ENCODE measurements at places on chromosomes 6 and 20.

DNA sequence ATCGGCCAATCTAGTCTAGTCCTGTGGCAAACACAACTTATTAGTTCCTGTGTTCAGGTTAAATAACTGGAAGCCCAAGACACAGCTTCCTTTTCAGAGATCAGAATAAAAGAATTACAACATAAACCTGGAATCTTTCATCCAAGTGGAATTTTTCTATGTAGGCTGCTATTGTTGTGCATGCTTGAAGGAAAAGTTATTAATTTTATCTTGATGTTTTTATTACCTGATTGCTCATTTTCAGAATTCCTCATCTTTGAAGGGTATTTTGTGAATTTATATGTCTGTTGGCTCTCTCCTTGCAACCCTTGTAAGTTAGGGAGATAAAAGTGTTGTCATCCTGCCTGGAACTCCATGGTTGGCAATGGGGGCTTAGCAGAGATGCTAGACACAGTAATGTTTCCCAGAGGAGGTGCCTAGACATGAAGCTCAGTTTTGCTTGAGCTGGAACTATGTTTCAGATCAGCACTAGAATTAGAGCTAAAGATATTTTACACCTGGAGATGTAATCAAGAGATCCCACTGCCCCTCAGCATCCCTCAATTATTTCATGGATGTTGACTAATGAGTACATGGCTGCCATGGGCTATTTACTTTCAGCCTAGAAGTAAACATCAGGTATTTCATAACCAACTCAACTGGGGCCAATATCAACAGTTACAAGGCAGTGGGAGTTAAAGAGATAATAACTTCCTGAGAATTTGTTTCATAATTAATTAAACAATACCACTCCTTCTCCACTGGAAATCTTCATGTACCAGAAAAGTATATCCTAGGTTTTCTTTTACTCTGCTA, 367.0 kb upstream of the MARCKS start:
- no peak for DNase-seq

DNA sequence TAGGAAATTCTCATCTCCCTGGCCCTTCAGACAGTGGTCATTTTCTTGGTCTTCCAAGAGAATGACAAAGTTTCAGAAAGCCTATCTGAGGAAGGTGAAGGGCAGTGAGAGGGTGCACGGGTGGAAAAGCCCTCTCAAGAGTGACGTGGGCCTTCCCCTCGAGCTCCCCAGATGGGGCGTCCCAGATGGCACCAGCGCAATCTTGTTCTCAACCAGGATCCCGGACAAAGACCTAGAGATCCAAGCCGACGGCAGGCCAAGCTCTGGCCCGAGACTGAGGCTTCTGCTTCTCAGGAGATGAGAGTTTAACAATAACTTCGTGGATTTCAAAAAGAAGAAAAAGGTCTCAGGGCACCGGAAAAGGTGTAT, 797 bp upstream of the ZNF133 start:
- DNase-seq: no peak

GRCh38 chr6:166318227-166318626, 10.0 kb upstream of the PRR18 start:
- no peak for DNase-seq

- no peak for DNase-seq
These were observed 36.4 kb downstream of the DACT2 start for GRCh38 chr6:168282985-168283685.

DNA sequence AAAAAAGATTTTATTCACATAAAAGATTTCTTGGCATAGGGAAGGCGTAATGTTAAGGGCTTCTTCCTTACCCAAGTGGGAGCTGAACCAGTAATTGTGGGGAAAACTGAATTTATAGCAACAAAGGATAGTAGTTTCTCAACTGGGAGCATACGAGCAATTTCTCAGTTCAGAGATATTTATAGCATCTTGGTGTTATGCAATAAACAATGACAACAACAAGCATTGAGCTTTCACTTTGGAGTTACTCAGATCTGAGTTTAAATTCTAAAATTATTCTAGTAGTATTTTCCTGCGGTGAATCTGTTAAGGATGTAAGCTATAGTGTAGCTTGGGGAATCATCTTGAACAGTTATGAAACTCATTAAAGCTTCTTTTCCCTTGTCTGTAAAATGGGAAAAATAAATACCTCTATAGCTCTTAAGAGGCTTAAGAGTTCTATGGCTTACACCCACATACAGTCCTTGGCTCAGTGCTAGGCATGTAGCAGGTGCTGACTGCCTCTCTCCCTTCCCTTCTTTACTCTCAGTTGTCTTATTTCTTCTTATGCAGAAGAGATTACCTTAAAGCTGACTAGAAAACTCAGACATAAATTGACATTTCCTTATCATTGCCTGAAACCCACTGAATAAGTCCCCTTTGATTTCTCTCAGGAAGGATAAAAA, 58.8 kb downstream of the SAMD5 start:
- no peak for DNase-seq

DNA sequence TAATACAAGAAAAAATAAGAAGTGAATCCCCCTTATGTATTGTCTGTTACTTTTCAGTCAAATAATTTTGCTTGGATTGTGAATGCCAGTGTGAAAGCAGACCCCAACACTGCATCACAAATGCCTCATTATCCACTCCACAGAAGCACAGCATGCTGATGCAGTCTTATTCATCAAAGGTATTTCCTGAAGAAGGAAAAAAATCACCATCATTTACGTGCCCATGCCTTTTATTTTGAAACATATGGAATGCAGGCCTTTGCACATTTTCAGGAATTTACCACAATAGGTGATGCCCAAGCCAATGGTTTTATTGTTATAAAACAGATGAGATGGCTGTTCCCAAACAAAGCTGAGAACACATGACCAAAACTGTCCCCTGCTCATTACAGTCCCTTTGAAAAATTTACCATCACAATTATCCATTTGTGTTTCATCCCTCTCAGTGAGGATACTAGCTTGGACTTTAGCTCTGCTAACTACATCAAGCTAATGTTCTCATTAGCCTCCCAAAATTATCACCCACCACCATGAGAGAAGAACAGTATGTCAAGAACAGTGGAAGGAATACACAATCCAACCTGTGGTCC, 180.6 kb upstream of the HTR1E start:
- DNase-seq: no peak

GRCh38 chr6:114390176-114390575, 47.4 kb upstream of the HS3ST5 start:
- DNase-seq: no peak

- no peak for DNase-seq
These were observed 45.8 kb upstream of the PNRC1 start for GRCh38 chr6:89034586-89035251.

GRCh38 chr6:144758602-144759001, 473.5 kb downstream of the UTRN start:
- no peak for DNase-seq

GRCh38 chr6:85112540-85112939, 337.3 kb upstream of the NT5E start:
- DNase-seq: no peak

DNA sequence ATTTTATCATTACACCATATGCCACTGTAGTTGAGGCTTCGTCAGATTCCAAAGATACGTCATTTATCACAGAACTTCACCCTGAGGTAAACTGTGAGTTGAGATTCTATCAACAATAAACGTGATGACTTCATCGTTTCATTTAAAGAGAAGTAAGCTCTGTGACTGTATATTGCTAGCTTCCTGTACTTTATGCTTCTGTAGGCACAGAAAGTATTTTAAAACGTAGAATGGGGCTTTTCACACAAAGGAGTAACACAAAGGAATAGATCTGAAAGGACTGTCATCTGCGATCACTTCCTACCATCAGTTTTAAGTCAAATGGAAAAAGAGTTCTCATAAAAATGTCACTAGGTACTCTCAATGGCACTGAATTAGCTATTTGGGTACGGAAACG, 234.4 kb upstream of the MCHR2 start:
- no peak for DNase-seq
